Stimulated activated CD8-positive, alpha-beta memory T cell treated with anti-CD3 and anti-CD28 coated beads, Interleukin-7, amount 100 ng/mL, for 1 hour (primary cell): ENCODE measurements at places on chromosomes 13 and 19.

GRCh38 chr13:98697791-98698190, 54.7 kb downstream of the SLC15A1 start:
- DNase-seq = no peak

DNA sequence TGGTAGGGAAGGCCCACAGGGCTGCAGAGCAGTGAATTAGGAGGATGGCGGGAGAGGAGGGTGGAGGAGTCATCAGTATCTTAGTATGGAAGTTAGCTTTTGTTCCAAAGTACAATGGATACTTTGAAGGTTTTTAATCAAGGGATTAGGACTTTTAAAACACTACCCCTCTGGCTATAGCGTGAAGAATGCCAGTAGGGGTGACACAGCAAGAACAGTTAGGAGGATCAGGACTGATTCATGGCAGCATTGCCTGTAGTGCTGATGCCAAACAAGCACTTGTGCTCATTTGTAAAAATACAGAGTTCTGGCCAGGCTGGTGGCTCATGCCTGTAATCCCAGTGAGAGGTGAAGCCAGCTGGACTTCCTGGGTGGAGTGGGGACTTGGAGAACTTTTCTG, 46.2 kb downstream of the SKA3 start:
- no peak for DNase-seq

- DNase-seq = no peak
These were observed 458.6 kb downstream of the DACH1 start for GRCh38 chr13:71408416-71408815.

DNA sequence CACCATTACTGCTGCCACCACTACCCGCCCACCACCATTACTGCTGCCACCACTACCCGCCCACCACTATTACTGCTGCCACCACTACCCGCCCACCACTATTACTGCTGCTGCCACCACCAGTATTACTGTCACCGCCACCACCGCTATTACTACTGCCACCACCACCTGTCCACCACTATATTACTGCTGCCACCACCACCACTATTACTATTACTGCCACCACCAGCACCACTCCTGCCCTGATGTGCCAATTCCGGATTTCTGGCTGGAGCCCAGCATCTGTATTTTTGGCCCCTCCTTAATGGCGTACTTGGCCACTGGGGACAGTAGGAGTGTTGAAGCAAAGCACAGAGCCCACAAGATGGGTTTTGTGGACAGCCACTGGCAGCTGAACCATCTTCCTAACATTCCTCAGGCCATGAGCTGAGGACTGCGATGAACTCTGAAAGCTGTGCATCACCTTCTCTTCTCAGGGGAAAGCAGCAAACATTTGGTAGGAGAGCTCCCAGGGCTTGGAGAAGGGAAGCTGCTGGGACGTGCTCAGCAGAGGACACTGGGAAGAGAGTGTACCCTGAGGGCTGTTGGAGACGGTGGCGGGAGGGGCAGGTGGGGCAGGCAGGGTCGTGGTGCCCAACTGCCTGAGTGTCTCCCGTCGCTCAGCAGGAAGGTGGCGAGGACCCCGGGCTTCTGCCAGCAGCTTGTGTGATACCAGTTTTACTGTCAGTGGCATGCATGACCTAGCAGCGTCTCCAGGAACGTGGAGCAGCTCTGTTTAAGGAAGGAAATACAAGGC, 23.0 kb downstream of the CUL4A start:
- no peak for DNase-seq

GRCh38 chr13:42035905-42036521, 12.4 kb upstream of the DGKH start:
- no peak for DNase-seq

DNA sequence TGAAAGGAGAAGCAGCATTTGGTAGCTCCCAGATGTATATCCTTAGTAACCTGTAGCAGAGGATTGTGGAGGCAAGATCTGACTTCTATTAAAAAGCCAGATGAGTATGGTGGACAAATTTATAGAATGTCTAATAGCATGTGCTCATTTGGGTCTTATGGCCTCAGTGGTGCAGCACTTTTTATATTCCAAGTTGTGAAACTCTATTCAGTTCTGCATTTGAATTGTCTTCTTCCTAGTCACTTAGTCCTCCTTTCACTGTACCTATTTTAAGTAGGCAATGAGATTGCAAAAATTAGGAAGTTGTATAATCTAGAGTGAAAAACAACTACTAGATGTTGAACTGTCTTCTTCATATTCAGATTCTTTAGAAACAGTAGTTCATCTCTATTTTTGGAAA, 412.5 kb upstream of the PCDH9 start:
- no peak for DNase-seq

DNA sequence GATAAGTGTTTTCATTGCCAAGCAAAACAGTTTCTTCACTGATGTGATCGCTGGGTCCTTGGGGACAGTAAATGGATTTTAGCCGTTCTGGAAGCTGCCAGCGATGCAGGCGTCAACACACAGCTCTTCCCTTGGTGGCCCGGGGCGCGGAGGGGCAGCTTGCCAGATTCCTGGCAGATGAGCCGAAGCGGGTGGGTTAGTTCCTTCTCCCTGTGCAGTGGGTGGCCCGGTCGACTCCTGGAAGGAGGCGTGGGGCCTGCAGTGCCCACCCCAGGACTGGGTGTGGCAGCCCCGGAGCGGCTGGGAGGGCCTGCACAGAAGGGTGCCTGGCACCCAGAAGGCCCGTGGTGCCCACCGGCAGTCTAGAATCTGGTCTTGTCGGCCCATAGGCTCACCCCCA, 69.0 kb downstream of the KDM4B start:
- no peak for DNase-seq

GRCh38 chr13:42992764-42993122, 702 bp upstream of the EPSTI1 start:
- DNase-seq = no peak

DNA sequence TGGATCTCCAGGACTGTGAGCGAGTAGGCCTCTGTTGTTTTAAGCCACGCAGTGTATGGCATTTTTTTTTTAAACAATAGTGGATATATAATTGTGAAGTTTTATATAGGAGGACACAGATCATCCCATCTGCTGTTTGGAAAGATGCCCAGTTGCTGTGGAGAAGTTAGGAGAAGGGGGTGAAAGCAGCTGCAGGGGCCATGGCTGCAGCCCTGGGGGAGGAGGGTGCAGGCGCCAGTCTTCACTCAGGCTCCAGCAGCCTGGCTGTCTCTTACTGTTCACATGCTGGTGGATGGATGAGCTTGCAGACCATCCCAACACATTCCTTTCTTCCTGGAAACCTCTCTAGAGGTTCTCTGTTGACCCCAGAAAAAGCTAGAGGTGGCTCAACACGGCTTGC, 242.3 kb downstream of the TEX29 start:
- DNase-seq = no peak

- no peak for DNase-seq
These were observed 6.8 kb upstream of the KLC3 start for GRCh38 chr19:45333609-45334303.

DNA sequence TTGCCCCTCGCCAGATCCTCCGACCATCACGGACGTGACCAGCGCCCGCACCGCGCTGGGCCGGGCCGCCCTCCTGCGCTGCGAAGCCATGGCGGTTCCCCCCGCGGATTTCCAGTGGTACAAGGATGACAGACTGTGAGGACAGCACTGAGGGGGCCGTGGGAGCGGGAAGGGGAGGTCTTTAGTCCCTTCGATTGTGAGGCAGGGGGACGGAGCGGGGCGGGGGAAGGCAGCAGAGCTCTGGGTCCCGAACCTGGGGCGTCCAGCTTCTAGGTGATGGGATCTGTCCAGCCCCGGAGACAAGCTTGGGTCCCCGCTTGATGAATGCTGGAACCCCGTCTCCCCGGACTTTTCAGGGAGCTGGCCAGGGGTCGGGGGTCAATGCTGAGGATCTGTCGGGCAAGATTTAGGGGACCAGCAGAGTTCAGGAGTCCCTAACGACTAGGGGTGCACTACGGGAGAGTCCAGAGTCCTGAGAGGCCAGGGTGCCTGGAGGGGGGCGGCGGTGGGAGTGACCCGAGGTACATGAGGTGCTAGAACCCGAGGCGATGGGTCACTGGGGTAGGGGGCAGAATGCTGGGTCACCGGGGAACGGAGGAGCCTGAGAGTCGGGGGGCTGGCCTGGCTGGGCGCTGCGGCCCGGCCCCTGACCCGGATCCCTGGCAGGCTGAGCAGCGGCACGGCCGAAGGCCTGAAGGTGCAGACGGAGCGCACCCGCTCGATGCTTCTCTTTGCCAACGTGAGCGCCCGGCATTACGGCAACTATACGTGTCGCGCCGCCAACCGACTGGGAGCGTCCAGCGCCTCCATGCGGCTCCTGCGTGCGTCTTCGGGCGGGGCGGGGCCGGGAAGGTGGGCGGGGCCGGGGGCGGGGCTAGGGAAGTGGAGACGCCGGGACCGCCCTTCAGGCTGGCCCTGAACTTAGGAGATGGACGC, 14.6 kb downstream of the VSIG10L start:
- peak; percentile 8 for DNase-seq

DNA sequence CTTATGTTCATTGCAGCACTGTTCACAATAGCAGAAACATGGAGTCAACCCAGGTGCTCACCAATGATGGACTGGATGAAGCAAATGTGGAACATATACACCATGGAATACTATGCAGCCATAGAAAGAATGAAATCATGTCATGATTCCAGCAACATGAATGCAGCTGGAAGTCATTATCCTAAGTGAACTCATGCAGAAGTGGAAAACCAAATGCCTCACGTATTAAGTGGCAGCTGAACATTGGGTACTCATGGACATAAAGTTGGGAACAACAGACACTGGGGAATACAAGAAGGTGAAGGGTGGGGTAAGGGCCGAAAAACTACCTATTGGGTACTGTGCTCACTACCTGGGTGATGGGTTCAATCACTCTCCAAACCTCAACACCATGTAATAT, 915.9 kb downstream of the UQCRFS1 start:
- no peak for DNase-seq

DNA sequence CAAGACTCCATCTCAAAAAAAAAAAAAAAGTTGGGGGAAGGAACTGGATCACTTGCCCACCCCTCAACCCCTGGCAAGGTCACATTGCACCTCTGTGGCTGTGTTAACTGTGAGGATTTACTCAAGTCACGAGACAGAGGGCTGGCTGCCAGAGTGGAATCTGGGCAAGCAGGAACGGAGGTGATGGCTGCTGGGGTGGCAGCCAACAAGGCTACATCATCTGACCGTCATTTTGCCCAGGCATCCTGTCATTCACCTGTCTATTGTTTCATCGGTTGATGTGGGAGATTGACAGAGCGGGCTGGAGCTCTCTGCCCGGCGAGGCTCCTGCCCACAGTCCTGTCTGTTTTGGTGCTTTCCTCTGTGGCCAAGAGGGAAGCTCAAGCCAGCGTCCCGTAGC, 75.7 kb downstream of the DPF1 start:
- no peak for DNase-seq

DNA sequence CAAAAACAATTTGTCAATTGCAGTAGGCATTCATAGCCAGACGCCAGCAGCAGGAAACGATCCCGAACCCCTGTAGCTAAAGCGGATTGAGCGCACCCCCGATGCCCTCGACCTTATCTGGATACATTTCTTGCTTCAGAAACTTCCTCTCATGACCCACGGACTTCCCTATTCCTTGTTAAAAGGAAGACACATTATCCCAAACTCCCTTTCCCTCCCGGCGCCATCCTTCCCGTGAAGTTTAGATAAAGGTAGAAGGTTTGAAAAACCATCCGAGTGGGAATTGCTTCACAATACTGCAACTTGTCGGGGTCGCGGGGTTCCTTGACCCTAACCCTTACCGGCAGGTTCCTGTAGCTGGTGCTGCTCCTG, 977 bp downstream of the PCDH20 start:
- DNase-seq = no peak

GRCh38 chr13:44382635-44383145, 9.1 kb downstream of the SERP2 start:
- no peak for DNase-seq

GRCh38 chr13:34657716-34658115, 284.4 kb upstream of the NBEA start:
- no peak for DNase-seq
